ENCODE measurements at places on chromosomes 4 and X.

DNA sequence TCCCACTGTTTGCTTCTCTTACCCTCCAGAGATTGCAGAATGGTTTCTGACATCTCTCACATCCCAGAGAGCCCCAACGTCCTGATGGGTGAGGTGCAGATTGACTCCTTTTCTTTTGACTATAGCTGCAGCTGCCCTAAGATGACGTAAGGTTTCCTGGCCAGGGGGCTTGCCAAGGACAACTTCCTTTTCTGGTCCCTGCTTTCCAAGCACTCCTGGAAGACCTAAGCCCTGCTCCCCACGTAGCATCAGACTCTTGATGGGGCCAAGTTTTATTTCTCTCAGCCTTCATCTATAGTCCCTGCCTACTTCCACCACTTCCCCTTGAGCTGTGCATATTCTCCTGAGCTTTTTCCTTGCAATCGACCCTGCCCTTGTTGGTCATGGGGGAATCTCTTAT is 497.7 kb downstream of the IDS start:
- no peak for DNase-seq

DNA sequence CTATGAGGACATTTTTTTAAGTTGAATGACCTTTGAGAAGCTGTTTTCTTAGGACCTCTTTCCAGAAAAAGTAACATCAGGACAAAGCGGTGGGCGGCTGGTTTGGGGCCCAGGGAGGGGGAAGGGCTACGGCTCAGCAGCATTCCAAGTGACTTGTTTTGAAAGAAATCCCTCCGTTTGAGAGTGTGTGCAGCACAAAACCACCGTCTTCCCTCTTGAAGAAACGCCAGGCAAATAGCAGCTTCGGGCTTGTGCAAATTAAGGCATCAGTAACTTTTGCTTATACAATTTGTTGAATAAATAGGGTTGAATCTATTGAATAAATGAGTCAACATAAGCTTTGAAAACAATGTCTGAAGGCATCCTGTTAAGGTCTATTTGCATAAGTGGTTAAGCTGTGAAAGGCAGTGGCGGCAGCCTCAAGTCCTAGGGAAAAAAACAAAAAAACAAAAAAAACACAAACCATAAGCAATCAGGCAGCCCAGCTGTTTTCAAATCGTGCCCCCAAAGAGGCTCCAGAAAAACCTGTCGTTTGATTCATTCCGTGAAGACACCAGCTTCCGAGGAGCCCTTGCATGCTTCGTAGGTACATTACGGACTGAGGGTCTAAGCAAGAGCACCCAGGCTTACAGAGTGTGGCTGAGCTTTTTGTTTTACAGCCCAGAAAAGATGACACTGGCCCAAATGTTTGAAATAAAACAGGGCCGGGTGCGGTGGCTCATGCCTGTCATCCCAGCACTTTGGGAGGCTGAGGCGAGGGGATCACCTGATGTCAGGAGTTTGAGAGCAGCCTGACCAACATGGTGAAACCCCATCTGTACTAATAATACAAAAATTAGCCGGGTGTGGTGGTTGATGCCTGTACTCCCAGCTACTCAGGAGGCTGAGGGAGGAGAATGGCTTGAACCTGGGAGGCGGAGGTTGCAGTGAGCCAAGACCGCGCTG is 103.7 kb downstream of the CRLF2 start:
- no peak for DNase-seq

- no peak for DNase-seq
Measured at GRCh38 chr4:107348188-107349050, 312.3 kb upstream of the DKK2 start.

GRCh38 chr4:163523791-163524365 is 29.4 kb downstream of the TMA16 start:
- no peak for DNase-seq

GRCh38 chrX:10071451-10072144 is 85.2 kb upstream of the CLCN4 start:
- no peak for DNase-seq

DNA sequence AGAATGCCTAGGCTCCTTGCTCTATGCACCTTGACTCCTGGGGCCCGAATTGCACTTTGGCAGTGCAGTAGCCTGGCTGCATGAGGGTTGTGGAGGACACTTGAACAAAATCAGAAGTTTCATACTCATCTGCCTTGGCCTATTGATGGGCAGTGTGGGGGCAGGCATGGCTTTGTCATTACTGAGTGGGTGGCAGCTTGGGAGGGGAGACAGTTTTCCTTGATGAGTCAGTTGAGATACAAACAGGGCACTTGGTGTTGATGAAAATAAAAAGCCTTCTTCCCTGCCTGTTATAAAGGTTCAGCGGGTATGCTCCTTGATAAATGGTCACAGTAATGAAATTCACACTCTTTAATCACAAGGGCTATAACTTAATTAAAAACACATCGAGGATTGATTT is 126.8 kb upstream of the MAMLD1 start:
- DNase-seq: no peak

DNA sequence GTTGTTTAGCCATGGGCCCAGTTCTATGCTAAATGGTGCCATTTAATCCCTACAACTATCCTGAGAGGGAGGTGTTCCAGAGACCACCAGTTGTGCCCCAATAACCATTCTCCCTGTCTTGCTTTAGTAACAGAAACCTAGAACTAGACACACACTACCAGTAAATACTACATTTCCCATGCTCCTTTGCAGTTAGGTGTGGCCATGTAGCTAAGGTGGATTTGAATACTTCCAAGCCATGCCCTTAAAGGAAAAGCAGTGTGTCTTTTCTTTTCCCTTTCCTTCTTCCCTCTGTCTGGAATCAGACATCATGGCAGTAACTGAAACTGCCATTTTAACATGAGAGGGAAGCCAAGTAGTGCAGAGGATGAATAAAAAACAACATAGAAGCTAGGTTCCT is 90.9 kb upstream of the TMEM33 start:
- DNase-seq: no peak
